CD4-positive, alpha-beta T cell treated with Interleukin-15 for 4 hours (primary cell): ENCODE measurements at places on chromosomes 4 and X.

DNA sequence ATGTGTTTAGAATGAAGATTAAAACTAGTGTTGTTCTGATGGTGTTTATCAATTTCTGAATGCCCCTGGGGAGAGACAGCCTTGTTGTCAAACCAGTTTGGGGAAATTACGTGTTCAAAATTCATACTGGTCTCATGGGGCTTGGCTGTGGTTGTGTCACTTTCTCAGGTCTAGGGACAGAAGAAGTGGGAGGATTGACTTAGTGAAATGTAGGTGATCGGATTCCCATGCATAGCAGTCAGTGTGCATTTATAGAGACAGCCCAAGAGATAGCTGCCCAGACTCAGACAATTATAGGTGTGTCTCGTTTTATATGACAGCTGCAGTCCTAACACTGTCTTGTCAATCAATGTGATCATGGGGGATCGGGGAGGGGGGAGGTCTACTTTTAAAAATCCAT lies 94.4 kb upstream of the CLCN4 start:
- no peak for DNase-seq

DNA sequence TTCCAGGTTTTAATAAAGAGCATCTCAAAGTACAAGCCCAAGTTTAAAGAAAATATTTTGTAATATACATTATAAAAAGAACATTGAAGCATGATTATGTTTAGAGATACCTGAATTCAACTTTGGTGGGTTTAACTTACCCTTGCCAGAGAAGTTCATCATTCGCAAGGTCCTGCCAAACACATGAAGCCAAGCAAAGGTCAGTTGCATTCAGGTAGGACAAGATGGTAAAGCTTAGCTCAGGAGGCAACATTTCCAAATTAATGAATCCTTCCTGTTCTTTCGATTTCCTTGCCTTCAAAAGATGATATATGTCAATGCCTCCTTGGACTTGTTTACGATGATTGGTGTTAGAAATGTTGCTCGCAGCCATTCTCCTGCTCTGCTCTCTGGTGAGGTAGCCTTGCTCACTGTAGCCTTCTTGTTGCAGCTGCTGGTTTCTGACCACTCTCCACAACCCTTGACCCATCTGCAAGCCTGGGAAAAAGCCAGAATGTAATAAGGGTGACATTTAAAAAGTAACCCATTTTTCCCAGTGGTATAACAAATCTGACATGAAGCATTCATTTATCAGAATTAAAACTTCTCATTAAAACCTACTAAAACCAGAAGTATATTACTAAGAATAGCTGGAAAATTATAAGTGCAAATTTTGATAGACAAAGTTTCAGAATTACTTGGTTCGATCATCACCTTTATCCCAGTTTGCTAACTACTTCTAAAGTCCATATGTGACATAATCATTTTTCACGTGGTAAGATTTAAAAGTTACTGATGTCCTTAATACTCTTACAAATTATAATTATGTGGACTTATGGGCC lies 20.6 kb downstream of the FBXO8 start:
- no peak for DNase-seq

DNA sequence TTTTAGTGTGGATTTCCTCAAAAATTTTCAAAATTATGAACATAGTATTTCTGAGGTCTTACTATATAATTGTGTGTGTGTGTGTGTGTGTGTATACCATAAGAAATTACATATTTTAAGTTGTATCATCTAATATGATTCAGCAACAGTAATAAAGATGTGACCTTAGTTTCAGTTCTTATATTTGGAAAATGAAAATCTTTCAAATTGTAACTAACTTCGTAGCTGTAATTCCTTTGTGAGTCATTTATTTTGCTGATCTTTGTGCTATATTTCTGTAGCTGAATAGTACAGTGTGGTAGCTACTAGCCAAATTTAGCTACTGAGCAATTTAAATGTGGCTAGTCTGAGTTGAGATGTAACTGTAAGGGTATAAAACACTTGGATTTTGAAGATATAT lies 116.4 kb downstream of the RAP1GDS1 start:
- DNase-seq: no peak

DNA sequence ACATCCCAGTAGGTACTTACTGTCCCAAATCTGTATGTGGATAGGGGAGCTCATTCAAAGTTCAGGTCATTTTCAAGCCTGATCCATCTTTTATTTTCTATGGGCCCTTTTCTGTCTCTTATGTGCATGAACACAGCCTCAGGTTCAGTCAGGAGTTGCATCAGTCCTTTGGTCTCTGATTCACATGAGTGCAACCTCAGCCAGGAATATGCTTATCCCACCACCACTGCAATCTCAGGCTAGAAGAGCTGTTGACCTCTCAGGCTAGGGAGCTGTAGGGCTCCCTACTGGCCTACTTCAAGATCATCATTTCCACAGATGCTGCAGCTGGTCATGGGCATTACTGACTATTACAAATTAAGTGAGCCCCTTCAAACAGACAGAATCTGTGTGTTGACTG lies 27.2 kb downstream of the AASDH start:
- no peak for DNase-seq

DNA sequence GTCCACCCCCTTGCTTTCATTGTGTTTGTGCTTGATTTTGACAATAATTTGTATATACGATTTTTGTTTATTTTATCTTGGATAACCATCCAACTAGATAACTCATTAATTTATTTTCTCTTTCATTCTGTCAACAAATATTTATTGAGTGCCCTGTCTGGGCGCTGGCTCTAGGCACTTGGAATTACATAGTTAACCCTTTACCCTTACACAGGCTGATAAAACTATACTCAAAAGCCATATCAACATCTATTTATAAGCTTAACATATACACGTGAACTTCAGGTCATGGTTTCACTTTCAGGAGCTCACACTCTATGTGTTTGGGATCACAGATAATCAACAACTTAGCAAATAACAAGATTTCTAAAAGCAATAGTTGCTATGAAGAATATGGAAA lies 226.3 kb upstream of the PPARGC1A start:
- no peak for DNase-seq

GRCh38 chr4:169663831-169664230 lies 43.5 kb downstream of the CLCN3 start:
- DNase-seq: no peak

DNA sequence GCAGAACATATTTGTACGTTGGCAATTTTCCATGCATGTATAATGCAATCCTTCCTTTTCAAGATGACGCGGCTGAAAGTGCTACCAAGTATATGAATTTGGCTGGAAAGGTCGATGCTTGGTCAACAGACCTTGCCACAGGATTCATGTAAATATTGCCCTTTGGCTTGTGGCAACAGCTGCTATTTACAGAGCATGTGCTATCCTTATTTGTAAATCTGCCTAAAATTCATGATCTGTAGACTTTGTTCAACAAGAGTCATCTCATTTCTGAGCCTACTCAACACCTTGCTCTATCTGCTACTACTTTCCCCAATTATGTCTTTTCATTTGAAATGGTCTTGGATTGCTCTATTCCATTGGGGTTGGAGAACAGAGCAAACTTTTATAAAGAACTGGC lies 1.9 kb upstream of the SMARCA1 start:
- no peak for DNase-seq

- DNase-seq: no peak
Measured at GRCh38 chr4:185374573-185374972, 21.2 kb downstream of the LRP2BP start.

GRCh38 chrX:134975516-134975915 lies 15.3 kb upstream of the SMIM10 start:
- no peak for DNase-seq

DNA sequence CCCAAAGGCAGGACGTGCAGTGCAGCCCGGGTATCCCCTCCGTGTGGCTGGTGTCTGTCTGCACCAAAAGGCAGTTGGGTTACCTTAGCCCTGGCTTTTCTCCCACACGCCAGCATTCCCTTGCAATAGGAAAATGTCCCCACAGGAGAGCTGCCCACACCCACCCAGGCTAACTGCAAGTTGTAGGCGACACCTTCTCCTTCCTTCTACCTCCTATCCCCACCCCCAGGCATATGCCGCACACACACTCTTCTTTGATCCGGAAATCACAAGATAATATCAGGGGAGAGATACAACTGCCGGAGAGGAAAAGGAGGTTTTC lies 444 bp upstream of the APBB2 start:
- no peak for DNase-seq

DNA sequence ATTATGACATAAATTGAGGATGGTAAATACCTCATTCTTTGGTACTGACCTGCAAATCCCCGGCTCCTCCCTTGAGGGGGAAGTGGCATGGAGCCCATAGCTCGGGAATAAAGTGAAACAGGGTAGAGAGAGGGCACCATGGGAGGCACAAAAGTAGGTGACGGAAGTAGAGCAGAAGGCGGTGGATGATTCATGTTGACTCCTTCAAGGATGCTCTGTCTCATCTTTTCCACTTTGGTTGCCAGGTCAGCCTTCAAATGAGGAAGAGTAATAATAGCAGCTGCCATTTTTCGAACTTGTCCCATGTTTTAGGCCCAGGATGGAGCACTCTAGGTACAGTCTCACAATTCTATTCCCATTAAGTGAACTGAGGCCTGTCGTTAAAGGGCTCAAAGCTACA lies 41.4 kb upstream of the PHF8 start:
- no peak for DNase-seq

GRCh38 chr4:103721251-103721650 lies 1.5 kb upstream of the TACR3 start:
- no peak for DNase-seq

DNA sequence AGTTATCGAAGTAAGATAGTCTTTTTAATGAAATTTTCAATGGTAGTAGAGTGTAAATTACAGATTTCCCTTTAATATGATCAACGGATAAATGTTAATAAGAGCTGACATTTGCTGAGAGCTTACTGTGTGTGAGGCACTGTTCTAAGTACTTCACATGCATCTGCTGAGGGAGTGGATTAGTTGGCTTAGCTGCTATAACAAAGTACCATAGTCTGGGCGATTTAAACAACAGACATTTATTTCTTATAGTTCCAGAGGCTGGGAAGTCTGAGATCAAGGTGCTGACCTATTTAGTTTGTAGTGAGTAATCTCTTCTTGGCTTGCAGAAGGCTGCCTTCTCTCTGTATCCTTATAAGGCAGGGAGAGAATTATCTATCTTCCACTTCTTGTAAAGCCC lies 174.3 kb downstream of the CEP135 start:
- DNase-seq: no peak

GRCh38 chrX:126165721-126166461 lies at the start of gene DCAF12L2:
Gene DCAF12L2, minus strand, starts transcription at chrX:126166289. Its CDS starts 365 bp downstream, at chrX:126165924.
- no peak for DNase-seq

DNA sequence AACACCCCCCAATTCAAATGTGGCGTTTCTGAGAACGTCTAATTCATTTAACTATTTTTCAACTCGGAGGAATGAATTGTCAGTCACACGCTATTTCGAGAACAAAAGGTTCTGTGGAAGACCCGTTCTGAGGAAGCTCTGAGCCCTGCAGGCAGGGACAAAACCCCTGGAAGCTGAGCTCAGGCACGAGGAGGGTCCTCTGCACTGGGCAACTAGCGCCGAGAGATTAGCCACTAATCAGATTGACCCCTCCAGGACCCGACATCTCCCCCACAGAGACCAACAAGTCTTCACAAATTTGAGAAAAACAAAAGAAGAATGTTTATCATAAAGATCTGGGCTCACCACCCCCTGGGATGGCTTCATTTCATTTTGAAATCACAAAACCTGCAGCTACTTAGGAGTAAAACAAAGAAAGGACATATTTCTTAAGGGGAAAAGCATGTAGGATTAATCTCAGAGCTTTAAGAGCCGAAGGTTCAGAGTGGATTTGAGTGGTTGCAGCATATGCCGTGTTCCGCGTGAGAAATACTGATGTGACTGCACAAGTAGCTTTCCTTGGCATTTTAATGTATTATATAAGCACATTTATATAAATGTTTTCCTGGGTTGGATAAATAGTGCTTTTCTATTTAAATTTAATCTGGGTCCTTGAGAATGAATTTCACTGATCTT lies 41.8 kb downstream of the ADRA2C start:
- DNase-seq: no peak

DNA sequence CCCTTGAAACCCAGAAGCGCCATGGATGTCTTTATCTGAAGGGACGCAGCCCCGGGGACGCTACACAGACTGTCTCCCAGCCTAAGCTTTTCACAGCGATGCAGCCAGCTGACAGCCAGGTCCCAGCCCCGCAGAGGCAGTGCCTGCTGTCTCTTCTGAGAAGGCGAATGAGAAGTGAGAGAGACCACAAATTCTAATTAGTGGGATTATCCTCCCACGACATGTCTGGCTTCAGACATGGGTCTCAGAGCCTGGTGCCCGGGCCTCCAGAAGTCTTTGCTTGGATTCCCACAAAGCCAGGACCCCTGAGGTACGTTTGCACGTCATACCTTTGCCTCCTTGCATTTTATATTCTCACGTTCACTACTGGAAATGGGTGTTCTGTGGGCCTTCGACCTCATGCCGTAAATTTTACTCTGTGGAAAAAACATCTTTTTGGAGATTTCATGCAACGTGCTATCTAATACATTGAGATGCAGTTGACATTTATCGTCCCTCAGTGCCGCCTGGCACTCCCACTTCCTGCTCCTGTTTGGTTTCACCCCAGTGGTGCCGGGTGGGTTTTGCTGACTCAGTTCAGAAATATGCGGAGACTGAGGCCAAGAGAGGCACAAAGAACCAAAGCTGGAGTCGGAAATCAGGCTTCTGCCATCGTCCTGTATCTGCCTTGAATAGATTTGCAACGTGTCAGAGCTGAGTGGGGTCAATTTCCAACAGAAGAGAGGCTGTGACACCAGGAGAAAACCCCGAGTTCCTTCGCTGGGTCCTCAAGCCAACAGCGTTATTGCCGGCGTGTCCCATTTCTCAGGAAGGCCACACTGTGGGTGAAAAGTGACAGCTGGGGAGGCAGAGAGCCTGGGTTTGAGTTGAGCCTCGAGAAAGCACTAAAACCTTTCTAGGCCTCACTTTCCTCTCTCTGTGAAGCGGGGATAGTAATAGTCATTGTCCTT lies 114.4 kb downstream of the STK32B start:
- no peak for DNase-seq

DNA sequence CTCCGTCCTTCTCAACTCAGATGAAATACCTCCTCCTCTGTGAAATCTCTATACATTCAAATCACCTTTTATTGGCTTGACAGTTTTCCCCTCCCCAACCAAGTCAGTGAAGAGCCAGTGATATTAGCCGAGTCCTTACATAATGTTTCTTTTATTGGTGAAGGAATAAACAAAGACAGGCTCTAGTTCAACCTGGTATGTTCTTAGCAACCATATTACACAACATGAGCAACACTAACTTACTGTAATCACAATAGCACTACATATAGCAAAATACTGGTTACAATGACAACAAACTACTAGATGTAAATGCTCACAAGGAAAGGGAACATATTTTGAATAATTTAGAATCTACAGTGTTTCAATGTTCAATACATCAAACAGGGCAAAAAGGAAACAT lies 19.9 kb downstream of the DHX15 start:
- DNase-seq: no peak

GRCh38 chr4:39464886-39465501 lies 6.1 kb downstream of the LIAS start:
- no peak for DNase-seq
